MG63 (cell line): ENCODE measurements at places on chromosomes 16 and 17. TPM values are rescaled to one million over a fixed set of nuclear protein-coding genes. Genes with fewer than 3 reads are reported as not detected.

DNA sequence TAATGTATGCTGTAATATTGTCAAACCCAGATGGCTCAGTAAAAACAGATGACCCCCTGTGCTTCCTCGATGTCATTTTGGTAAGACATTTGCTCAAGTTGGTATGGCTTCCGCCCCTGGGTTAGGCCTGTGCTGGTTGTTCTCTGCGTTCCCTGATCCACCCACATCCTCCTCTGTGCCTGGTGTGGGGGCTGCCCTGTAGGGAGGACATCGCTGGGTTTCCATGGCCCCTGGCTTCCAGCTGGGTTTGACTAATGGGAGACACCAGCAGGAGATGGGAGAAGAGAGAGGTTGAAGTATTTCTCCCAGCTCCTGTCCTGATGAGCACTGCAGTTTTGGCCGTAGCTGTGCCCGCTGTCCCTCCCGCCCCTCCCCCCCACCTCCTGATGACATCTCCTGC lies 4.4 kb upstream of the MFAP4 start:
- DNase-seq = no peak

VTN gene
- 3.3 TPM in 1 of 2 replicates, not detected in the other for total RNA-seq

DNA sequence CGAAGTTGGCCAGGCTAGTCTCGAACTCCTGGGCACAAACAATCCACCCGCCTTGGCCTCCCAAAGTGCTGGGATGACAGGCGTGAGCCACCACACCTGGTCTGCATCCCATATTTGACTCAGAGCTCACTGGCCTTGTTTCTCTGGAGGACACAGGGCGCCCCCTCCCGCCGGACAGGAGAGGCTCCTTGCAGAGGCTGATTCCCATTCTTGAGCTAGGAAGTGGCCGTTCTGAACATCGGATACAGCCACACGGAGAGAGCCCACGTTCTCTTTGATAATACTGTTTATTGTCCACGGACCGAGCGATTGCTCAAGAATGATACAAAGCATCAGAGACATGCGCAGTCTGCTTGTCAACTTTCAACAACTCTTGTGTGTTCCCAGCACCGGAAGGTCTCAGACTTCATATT lies 12.1 kb upstream of the USP36 start:
- DNase-seq = no peak

GRCh38 chr17:14688134-14688533 lies 387.3 kb downstream of the HS3ST3B1 start:
- DNase-seq = no peak

GRCh38 chr17:56441308-56441707 lies 152.2 kb upstream of the NOG start:
- DNase-seq = peak; percentile 35

- no peak for DNase-seq
Observed at GRCh38 chr17:33220036-33220435, 73.1 kb downstream of the ASIC2 start.

DNA sequence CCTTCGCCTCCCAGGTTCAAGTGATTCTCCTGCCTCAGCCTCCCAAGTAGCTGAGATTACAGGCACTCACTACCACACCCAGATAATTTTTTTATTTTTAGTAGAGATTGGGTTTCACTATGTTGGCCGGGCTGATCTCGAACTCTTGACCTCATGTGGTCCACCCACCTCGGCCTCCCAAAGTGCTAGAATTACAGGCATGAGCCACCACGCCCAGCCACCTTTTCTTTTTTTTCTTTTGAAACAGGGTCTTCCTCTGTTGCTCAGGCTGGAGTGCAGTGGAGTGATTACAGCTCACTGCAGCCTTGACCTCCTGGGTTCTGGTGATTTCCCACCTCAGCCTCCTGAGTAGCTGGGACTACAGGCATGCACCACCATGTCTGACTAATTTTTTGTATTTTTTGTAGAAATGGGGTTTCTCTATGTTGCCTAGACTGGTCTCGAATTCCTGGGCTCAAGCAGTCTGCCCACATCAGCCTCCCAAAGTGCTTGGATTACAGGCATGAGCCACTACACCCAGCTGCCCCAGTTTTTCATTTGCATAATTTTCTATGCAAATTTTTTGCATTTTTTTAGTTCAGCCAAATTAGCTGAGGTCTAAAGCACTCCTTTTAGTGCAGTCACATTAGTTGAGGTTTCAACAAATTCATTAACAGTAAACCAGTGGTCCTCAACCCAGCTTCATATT lies 11.3 kb downstream of the WWP2 start:
- DNase-seq = no peak

- DNase-seq = no peak
Observed at GRCh38 chr17:3603119-3603869, 5.9 kb downstream of the TRPV1 start.
